Right ventricle myocardium superior (tissue), 1 donor: ENCODE measurements at places on chromosomes 13 and 19. TPM values are rescaled to one million over a fixed set of nuclear protein-coding genes. Genes with fewer than 3 reads are reported as not detected.

The AMER2 gene
- not detected for total RNA-seq

The CEBPA gene
- total RNA-seq = 3.4 TPM

The ELOF1 gene
- total RNA-seq = 32.7 TPM

The UQCRFS1 gene
- total RNA-seq = 167 TPM

The TEX29 gene
- total RNA-seq = not detected

The COL4A1 gene
- total RNA-seq = 107 TPM

The THSD1 gene
- total RNA-seq = 4.4 TPM

The ZNF460 gene
- total RNA-seq = 23.0 TPM

The LENG9 gene
- 1.1 TPM for total RNA-seq

The SLC8A2 gene
- 0.11 TPM for total RNA-seq

The TRAPPC2B gene
- total RNA-seq = 9.1 TPM

The ABHD17A gene
- 55.7 TPM for total RNA-seq

The LMTK3 gene
- total RNA-seq = 0.70 TPM

The ZNF93 gene
- total RNA-seq = 1.2 TPM

The KIR3DL1 gene
- not detected for total RNA-seq

The CEACAM20 gene
- total RNA-seq = not detected

The RBM42 gene
- total RNA-seq = 48.9 TPM

The SERPINE3 gene
- not detected for total RNA-seq

The CNMD gene
- not detected for total RNA-seq

The FAAP24 gene
- 0.75 TPM for total RNA-seq

The PCDH8 gene
- total RNA-seq = not detected

The TEX26 gene
- total RNA-seq = not detected

The CRLF1 gene
- 20.6 TPM for total RNA-seq

The ZNF225 gene
- 3.0 TPM for total RNA-seq

The IGFL2 gene
- total RNA-seq = not detected

The LAIR1 gene
- 6.3 TPM for total RNA-seq

The CDX2 gene
- total RNA-seq = not detected

The USF2 gene
- 141 TPM for total RNA-seq

The KLHL1 gene
- not detected for total RNA-seq

The MATK gene
- total RNA-seq = 0.24 TPM

The FGF21 gene
- total RNA-seq = not detected

The MRI1 gene
- total RNA-seq = 15.2 TPM

The STAP2 gene
- total RNA-seq = 1.6 TPM

The BCL3 gene
- 14.6 TPM for total RNA-seq

The SBNO2 gene
- total RNA-seq = 15.1 TPM

The ZNF222 gene
- total RNA-seq = 2.9 TPM

The CCDC61 gene
- 6.8 TPM for total RNA-seq

The CSNK1A1L gene
- total RNA-seq = not detected

The LIPE gene
- total RNA-seq = 61.4 TPM

The LSR gene
- 4.5 TPM for total RNA-seq

The SCGB2B2 gene
- total RNA-seq = 0.13 TPM

The ZNF653 gene
- 2.9 TPM for total RNA-seq

The FFAR2 gene
- total RNA-seq = 0.11 TPM

The GJB6 gene
- not detected for total RNA-seq

The BST2 gene
- total RNA-seq = 46.5 TPM

The MCF2L gene
- 38.1 TPM for total RNA-seq

The RPS28 gene
- total RNA-seq = 1,119 TPM

The ZNF763 gene
- total RNA-seq = 3.7 TPM

The EDNRB gene
- total RNA-seq = 26.0 TPM
